Globus pallidus (tissue), 1 donor: ENCODE measurements at places on chromosomes 6 and 20.

DNA sequence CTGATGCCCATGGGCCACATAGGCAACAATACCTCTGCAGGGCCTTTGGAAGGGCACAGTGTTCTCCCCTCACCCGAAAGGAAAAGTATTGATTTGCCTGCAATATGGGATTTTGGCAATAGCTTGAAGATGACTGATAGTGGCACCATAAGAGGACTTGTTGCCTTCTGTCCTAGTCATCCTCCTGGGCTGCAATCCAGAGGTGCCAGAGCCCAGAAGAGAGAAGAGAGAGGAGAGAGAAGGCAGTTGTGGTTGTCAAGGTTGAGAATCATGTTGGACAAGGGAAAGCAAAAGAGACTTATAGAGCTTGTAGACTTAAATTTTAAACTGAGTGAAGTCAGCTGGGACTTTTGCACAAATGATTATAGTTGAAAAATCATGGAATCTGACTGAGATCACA, 14.6 kb downstream of the HDGFL1 start:
- no peak for DNase-seq

GRCh38 chr6:44699851-44700250, 312.3 kb downstream of the CDC5L start:
- no peak for DNase-seq

- DNase-seq, result no peak
Measured at GRCh38 chr20:14288341-14289330, 48.8 kb downstream of the FLRT3 start.

DNA sequence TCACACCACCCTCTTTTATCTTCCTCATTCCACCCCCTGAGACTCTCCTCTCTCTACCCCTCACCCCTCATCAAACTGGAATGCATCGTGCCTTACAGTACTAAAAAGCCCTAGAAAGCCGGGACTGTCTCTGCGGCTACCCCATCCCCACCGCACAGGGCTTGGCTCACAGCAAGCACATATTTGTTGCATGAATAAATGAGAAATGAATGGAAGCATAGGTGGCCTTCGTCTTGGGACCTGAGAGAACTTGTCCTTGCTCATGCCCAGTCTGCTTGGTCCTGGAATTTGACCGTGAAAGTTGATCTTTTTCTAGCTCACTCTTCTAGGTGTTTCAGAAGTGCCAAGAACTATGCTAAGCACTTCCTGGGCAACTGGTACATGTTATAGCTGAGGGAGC, 53.3 kb downstream of the APCDD1L start:
- DNase-seq, result no peak

DNA sequence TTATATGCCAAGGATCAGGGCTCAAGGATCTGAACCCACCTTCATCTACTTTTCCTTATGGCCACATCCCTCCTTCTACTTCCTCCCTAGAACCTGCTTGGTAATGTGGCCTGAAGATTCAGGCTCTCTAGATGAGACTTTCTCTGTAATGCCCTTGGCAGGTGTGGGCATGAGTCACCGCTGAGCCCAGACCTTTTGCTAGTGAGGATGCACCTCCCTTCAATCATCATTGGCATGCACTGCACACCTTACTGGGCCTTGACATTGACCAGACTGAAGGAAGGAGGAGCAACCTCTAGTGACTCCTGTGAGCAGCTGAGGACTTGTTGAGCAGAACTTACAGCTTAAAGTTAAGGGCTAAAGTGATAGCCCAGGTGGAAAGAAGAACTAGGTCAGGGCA, 405.3 kb downstream of the MAFB start:
- no peak for DNase-seq
